Osteocyte (in vitro differentiated cells): ENCODE measurements at places on chromosomes 2 and 18. TPM values are rescaled to one million over a fixed set of nuclear protein-coding genes. Genes with fewer than 3 reads are reported as not detected.

- H3K36me3 ChIP-seq, result peaks cover 21% of the 10 kb centered on the region
- H3K4me1 ChIP-seq, result peaks cover 13% of the 10 kb centered on the region
- no peak for DNase-seq
- no peak overlapping the region for H3K4me3 ChIP-seq
Observed at GRCh38 chr2:222594679-222595078, 61.2 kb downstream of the FARSB start.

The CYTIP gene
- total RNA-seq, result 0.64 and 0.76 TPM in 2 replicates

- H3K36me3 ChIP-seq, result peaks cover 18% of the 10 kb centered on the region
- no peak overlapping the region for H3K4me3 ChIP-seq
- H3K4me1 ChIP-seq, result peaks cover 16% of the 10 kb centered on the region
- no peak overlapping the region for H3K27ac ChIP-seq
- DNase-seq, result no peak
- H3K27me3 ChIP-seq, result no peaks in the 10 kb centered on the region
Observed at GRCh38 chr2:39772812-39773152, 6.3 kb downstream of the THUMPD2 start.

DNA sequence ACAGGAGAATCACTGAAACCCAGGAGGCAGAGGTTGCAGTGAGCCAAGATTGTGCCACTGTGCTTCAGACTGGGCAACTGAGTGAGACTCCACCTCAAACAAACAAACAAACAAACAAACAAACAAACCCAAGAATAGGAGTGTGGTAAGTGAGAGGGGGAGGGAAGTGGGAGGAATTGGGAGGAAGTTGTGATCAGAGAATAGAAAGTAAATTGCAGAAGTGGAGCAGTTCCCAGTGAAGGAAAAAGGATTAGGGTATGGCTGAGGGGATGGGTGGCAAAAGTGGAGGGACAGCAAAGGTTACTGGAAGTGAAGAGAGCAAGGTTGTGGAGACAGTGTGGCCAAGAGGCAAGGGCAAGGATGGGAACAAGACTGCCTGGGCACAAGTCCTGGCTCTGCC, 41.1 kb upstream of the C1GALT1C1L start:
- no peak for DNase-seq
- peaks cover 2% of the 10 kb centered on the region for H3K4me1 ChIP-seq
- H3K27me3 ChIP-seq, result no peaks in the 10 kb centered on the region
- H3K36me3 ChIP-seq, result peaks cover 17% of the 10 kb centered on the region

- no peak for DNase-seq
- H3K27me3 ChIP-seq, result no peaks in the 10 kb centered on the region
- H3K4me3 ChIP-seq, result no peak overlapping the region
- no peaks in the 10 kb centered on the region for H3K4me1 ChIP-seq
- no peak overlapping the region for H3K27ac ChIP-seq
Observed at GRCh38 chr2:150339951-150340350, 147.5 kb downstream of the RND3 start.

DNA sequence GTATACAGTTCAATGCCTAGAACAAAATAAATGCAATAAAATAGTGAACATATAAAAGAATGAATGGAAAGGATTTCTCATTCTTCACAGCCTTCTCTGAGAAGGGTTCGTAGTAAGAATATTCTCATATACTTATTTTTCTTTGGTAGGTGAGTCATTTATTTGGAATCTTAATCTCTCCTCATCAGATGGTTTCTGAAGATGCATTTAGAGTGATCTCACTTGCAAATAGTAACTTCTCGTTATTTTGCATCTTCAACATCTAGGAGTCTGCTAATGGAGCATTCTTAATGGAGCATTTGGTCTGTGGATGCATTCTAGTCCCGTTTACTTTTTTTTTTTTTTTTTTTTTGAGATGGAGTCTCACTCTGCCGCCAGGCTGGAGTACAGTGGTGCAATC, 3.9 kb downstream of the UBXN4 start:
- H3K27me3 ChIP-seq, result no peaks in the 10 kb centered on the region
- peaks cover 31% of the 10 kb centered on the region for H3K36me3 ChIP-seq
- DNase-seq, result no peak
- peak overlapping the region; percentile 80 for H3K27ac ChIP-seq

GRCh38 chr2:16890081-16890480, 224.4 kb upstream of the CYRIA start:
- no peaks in the 10 kb centered on the region for H3K36me3 ChIP-seq
- H3K27me3 ChIP-seq, result no peaks in the 10 kb centered on the region
- no peak for DNase-seq
- H3K4me1 ChIP-seq, result no peaks in the 10 kb centered on the region
- no peak overlapping the region for H3K4me3 ChIP-seq
- no peak overlapping the region for H3K27ac ChIP-seq

The LAMA3 gene
- total RNA-seq, result not detected in 2 replicates
